Heart right ventricle (tissue), 16 donors: ENCODE measurements at places on chromosomes 11 and 22. TPM values are rescaled to one million over a fixed set of nuclear protein-coding genes. Genes with fewer than 3 reads are reported as not detected.
A peak's percentile ranks its signal among the peaks of the same experiment; 100 is the strongest.

LRRC55 gene
- polyA plus RNA-seq: 0.04 TPM

APOC3 gene
- not detected for polyA plus RNA-seq

SLCO2B1 gene
- 5.2 TPM for polyA plus RNA-seq

MS4A3 gene
- not detected for polyA plus RNA-seq

FAM227A gene
- 0.19 TPM for polyA plus RNA-seq

DNA sequence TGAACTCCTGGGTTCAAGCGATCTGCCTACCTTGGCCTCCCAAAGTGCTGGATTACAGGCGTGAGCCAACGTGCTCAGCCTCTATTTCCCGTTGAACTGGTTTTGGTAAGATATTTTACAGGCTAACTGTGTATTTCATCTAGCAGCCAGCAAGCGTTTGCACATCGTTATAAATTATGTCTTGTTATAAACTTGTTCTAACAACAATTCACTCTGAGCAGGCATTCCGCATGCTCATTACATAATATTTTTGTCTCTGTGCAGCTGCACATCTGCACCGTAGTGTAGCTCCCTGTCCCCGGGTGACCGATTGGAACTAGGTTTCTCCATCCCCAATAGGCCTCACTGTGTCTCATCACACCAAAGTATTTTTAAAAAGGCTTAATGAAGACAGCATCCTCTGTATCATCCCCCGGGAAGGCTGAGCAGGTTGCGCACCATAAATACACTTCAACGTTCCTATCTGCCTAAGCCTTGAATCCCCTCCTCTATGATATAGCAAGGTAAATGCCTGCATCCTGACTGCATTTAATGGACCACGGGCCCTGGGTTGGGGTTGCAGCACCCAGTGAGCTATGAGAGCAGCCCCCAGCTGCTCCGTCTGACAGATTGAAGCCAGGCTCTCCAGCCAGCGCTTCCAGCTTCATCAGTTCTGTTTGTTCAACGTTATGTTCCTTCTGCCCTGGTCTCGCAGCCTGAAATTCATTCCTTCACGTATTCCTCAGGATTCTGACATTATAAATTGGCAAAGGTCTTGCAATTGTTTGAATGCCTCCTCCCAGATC, 47.7 kb downstream of the TST start:
- no peak for DNase-seq

- DNase-seq: no peak
These were observed 83.4 kb upstream of the SORL1-AS1 start for GRCh38 chr11:121536126-121536525.

GRCh38 chr11:8365216-8365941, 101.7 kb upstream of the LMO1 start:
- DNase-seq: no peak

- no peak for DNase-seq
These were observed 94.1 kb downstream of the CACNA1I start for GRCh38 chr22:39664485-39665200.

GRCh38 chr11:10030122-10030490, 263.9 kb downstream of the SBF2 start:
- DNase-seq: no peak

- DNase-seq: no peak
These were observed 9.0 kb upstream of the MARK2 start for GRCh38 chr11:63829823-63830489.

- DNase-seq: no peak
These were observed 9.5 kb downstream of the GRAMD1B start for GRCh38 chr11:123439616-123440015.

DNA sequence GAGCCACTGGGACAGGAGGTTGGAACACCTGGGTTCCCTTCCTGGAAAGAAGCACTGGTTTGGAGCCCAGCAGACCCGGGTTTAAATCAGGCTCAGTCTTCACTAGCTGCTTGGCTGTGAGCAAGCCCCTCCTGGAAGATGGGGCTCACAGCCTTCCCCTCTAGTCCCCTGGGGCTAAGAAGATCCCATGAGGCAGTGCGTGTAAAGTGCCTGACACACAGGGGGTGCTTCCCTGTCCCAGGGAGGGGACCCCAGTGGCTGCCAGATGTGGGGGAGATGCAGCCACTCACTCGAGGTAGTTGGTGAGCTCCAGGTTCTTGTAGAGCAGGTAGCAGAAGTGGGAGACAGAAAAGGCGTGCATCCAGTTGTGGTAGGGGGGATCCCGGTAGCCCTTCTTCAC, 93.2 kb downstream of the PDE2A start:
- no peak for DNase-seq

GRCh38 chr11:65496304-65497140, 2.3 kb upstream of the MALAT1 start:
- no peak for DNase-seq

DNA sequence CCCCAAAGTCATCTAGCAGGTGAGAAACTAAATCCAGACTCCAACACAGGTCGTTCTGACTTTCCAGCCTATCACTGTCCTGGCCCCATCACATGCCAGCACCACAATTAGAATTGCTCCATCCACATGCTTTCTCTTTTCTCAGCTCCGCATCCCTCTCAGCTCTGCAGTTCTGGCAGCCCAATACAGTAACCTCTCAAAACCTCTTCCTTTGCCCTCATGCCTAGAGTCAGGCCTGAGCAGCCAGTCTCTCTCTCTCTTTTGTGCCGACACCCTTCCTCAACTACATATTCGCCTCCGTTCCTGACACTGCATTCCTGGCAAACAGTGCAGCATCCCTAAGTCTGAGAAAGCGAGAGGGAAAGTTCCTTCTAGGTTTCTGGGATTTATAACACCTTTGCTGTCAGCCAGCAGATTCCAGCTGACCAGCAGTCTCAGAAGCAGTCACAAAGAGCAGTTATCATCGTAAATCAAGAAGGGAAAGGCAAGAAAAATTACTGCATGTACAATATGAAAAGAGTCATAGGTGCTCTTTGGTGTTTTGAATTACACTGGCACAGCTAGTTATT, 258.0 kb downstream of the FAT3 start:
- no peak for DNase-seq

- peak; percentile 24 for DNase-seq
These were observed 889 bp downstream of the NUDT8 start for GRCh38 chr11:67628710-67629385.

GRCh38 chr22:47290706-47291430, 528.4 kb downstream of the TBC1D22A start:
- no peak for DNase-seq

GRCh38 chr11:108559340-108559739, 34.2 kb downstream of the EXPH5 start:
- no peak for DNase-seq

GRCh38 chr11:117557361-117557760, 229.7 kb downstream of the CEP164 start:
- no peak for DNase-seq

DNA sequence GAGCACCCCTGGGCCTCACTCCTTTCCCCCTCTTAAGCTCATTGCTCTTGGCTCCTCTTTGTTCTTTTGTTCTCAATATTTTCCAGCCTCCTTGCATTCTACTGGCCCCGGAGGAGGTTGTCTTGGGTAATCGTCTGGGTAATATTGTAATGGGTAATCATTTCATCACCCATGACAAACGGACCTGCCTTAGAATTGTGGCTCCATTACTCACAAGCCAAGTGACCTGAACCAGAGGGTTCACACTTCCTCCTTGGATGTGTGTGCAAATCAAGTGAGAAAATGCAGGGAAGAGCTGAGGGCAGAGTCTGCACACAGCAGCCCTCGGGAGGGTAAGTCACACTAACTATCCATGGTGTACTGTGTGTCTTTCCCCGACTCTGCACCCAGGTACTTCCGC, 305.0 kb downstream of the BUD13 start:
- no peak for DNase-seq

DNA sequence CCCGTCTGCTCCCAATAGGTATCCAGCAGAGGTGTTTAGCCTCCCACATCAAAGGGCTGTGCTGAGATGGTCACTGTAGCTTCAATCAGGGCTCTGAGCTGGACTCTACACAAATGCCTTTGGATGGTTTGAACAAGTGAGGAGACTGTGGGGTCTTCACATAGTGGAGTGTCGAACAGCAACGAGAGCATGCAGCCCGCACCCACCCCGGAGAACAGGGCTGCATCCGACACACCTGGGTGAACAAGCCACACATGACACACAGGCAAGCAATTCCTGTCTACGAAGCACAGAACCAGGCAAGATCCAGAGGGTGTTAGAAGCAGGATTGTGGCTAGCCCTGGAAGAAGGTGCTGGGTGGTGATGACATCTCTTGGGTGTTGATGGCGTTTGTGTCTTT, 58.0 kb upstream of the FGF3 start:
- no peak for DNase-seq

- DNase-seq: no peak
These were observed 352.8 kb upstream of the NARS2 start for GRCh38 chr11:78927511-78927910.

DNA sequence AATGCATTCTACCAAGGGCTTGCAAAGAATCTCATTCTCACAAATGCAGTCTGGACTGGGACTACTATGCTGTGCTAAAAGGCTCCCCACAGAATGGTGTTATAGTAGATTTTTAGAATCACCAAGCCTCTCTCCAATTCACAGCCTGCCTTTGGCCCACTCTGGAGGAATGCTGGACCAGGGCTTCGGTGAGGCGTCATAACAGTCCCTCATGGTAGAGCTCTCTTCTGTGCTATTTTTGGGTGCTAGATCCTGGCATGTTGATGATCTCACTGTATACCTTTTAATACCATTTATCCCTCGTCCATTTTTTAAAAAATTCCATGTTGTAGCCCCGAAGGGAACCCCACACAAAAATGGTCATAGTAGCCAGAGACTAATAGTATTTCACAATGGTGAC, 17.6 kb downstream of the MAP6 start:
- DNase-seq: no peak

GRCh38 chr11:64734811-64735724, 8.9 kb downstream of the RASGRP2 start:
- no peak for DNase-seq

- DNase-seq: no peak
These were observed 608.9 kb downstream of the NTM start for GRCh38 chr11:131979364-131979763.

DNA sequence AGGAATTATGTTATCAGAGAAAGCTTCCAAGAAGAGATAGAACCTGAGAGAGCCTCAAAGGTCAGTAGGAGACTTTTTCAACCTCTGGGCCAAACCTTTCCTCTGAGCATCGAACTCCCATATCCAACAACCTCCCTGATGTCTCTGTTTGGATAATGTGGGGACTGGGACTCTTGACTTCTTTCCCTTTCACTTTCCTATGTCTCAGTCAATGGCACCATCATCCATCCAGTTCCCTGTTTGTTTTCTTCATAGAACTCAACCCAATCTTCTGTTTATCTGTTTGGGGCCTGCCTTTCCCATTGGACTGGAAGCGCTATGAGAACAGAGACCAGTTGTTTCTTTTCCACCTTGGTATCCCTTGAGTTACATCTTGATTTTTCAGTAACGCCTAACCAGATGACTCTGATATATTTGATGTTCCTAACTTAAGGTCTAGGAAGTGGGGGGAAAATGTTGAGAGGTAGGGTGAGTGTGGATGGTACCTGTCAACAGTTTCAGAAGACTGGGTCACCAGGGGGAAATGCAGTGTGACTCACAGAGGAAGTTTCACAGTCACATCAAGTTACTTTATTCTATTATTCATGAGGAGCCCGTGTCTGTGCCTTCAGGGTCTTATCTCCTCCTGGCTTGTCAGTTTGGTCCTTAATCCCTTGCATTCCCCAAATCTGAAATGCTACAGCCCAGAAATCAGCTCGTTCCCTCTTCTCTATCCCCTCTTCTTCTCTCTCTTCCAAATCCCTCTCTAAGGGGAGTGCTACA, 4.5 kb upstream of the KCNE3 start:
- DNase-seq: no peak

DNA sequence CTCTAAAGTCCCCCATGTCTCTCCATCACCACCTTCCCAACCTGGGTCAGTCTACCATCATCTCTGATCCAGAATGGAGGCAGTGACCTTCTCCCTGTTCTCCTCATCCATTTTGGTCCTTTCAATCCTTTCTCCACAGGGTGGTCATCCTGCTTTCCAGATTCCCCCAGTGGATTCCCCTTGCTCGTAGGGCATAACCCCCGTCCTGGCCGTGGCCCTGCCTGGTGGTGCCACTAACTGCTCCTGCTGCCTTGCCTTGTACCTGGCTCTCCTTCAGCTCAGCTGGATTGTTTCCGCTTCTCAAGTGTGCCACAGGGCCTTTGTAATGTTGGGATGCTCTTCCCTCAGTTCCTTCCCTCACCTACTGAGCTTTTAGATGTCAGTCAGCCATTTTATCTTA, 81.6 kb downstream of the MYO7A start:
- DNase-seq: no peak

- DNase-seq: peak; percentile 35
These were observed 461 bp downstream of the TBC1D10A start for GRCh38 chr22:30326255-30326705.

GRCh38 chr11:83051760-83052671, 19.7 kb downstream of the RAB30 start:
- peak; percentile 49 for DNase-seq

- no peak for DNase-seq
These were observed 55.8 kb downstream of the IRAG1 start for GRCh38 chr11:10637731-10638151.

- DNase-seq: no peak
These were observed 132.2 kb upstream of the PLET1 start for GRCh38 chr11:112392904-112393303.

DNA sequence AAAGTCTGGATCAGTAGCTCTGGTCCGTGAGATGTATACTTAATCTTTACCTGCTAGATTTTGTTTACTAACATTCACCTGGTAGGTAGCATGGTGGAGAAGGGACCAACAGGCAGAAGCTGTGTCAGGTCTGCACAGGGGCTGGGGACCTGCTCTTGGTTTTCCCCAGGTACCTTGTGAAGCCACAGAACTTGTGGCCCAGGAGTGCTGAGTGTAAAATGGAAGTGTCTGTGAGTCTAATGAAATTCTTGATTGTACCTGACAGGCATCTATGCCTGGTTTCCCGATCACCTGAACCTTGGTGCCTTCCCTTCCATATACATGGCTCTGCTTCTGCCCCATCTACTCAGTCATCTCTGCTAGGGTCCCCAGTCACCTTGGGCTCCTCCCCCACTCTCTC, 94.3 kb downstream of the CWC15 start:
- no peak for DNase-seq

- DNase-seq: no peak
These were observed 17.7 kb upstream of the MS4A7 start for GRCh38 chr11:60360621-60361020.

DNA sequence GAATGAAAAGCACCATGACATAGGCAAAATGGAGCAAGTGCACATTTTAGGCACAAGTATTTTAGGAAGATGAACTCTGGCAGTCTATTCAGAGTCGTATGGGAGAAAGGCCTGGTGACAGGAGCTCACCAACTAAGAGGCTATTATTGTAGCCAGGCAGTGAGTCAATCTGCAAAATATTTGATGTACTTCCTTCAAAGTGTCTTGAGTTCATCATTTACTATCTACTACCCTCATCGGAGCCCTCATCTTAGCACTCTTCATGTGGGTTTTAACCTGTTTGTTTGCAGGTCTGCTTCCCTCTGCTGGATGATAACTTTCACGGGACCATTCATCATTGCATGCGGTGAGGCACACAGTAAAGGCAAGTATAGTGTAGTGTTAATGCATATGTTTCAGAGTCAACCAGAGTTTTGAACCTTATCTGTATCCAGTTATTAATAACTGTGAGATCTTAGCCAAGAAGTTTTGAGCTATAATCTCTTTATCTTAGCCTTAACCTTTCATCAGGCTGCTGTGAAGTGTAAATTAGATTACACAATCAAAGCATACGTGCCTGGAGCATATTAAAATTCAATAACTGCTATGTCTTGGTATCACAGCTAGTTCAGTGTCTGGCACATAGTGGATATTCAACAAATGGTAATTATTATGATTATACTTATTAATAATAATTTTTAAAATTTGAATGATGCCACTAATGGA, 70.9 kb upstream of the SC5D start:
- DNase-seq: no peak
